ENCODE measurements at places on chromosomes 13 and 19.
A peak's percentile ranks its signal among the peaks of the same experiment; 100 is the strongest.

DNA sequence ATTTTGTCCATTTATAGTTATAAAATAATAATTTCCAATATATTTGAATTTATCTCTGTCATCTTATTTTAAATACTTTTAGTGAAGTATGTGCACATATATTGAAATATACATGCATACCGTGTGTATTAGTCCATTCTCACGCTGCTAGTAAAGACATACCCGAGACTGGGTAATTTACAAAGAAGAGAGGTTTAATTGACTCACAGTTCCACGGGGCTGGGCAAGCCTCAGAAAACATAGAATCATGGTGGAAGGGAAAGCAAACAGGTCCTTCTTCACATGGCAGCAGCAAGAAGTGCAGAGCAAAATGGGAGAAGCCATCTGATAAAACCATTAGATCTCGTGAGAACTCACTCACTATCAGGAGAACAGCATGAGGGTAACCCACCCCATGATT, 37.6 kb upstream of the FFAR2 start:
- no peak for DNase-seq

DNA sequence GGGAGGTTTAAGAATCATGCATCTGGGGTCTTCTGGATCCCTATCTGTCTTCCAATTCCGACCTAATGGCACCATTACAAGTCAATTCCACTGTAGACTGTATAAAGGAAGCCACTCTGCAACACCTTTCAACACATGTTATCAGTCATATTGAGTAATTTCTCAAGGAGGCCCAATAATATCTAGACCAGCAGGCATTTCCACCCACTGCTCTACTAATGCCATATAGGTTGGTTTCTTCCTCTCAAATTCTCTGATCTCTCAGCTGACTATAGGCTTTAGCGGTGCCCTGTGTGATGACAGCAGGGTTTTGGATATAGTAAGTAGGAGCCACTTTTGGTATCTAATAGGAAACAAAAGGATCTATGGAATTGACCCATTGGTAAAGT, 12.4 kb upstream of the ITM2B start:
- DNase-seq, result no peak

- no peak for DNase-seq
Observed at GRCh38 chr19:16340092-16340491, 15.5 kb downstream of the KLF2 start.

- no peak for DNase-seq
Observed at GRCh38 chr19:49591731-49592485, 926 bp downstream of the PRR12 start.

GRCh38 chr19:15091918-15092753, 10.1 kb downstream of the OR1I1 start:
- peak; percentile 10 for DNase-seq

DNA sequence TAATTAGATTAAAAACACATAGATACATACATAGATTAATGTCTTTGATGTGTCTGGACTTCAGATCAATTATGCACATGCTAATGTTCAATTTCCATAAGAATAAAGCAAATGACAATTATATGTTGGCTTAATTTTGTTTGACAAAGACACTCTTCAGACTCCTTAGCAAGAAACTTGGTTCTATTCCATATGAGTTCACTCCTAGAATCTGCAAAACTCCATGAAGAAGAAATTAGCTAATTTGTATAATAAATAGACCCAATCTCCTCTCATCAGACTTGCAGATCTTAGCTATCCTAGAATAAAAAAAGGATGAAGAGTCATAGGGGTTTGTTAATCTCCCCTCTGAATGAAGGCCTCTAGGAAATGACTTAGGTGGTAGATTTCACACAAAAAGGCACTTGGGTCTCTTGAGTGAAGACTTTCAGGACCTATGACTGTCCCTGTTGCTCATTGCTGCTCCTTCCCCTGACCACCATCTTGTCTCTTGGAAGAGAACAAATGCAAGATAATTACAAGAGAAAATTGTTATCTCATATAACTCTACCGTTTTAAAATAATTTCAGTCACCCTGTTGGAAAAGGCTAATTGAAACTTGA, 302.2 kb downstream of the EFNB2 start:
- no peak for DNase-seq

DNA sequence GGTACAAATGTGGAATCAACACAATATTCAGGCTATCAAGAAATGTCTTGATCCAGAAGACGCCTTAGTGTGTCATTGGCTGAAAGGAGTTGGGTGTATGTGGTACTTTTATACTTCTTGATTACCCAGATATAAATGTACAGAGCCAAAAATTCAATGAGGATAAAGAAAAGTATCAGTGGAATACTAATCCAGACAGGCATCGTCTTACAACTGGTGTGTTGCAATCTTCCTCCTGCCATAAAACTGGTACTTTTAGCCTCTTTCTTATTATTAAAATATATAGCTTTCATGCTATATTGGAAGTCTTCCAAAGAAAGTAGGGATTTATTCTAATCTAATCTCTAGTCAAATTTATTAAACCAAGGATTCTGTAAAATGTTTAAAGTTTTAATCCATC, 388.6 kb upstream of the MIR17HG start:
- DNase-seq, result no peak

- no peak for DNase-seq
Observed at GRCh38 chr19:41787055-41787454, 9.3 kb upstream of the CEACAM3 start.

GRCh38 chr13:49472186-49472585, 23.6 kb upstream of the PHF11 start:
- DNase-seq, result no peak

- no peak for DNase-seq
Observed at GRCh38 chr13:62003452-62003851, 587.8 kb upstream of the PCDH20 start.

GRCh38 chr13:69389899-69390298, 717.7 kb upstream of the ATXN8OS start:
- DNase-seq, result no peak

DNA sequence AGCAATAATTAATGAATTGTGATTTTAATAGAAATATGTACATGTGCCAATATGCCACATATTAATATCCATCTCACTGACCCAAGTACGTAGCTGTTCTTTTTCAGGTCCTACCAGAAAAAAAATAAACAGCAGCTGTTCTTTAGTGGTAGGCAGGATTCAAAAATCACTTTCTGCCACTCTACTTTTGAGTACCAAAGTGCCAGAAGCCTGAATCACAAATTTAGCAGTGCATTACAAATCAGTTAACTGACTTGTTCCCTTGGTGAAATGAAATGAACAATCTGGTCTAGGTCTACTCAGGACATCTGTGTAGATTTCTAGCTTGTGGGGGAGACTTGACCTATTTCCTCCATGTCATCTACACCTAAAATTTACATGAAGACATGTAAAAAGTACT, 775.5 kb upstream of the GPC6 start:
- DNase-seq, result no peak

GRCh38 chr19:51331716-51332115, 10.2 kb downstream of the VSIG10L start:
- no peak for DNase-seq

GRCh38 chr19:57249329-57249728, 8.9 kb downstream of the ZNF805 start:
- no peak for DNase-seq

DNA sequence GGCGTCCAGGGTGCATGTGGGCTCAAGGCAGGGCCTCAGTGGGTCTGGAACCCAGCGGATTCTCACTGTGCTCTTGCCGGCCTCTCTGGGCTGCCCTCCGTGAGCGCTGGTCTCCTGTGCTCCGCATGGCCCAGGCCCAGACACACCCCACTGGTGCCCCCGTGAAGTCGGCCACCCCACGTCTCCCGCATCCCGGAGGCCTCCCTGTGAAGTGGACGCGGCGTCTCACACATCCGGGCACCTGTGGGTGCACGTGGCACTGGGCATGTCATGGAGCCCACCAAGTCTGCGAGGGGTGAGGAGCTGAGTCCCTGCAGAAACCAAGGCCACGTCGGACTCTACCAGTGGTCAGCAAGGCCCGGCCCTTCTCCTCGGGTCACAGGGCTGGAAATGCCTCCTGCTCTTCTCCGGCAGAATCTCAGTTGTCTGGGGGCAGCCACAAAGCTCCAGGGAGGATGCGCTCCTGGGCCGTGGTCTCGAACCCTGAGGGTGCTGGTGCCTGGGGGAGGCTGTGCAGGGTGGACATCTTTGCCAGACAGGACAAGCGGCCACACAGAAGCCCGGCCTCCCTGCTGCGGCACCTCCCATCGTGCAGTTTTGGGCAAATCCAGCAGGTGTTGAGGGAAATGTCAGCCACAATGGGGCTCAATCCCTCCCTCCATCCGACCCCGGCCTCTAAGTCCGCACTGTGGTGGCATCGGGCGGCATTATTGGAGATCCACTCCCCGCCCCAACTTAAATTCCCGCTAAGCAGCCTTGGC, 2.2 kb downstream of the C13orf46 start:
- no peak for DNase-seq

DNA sequence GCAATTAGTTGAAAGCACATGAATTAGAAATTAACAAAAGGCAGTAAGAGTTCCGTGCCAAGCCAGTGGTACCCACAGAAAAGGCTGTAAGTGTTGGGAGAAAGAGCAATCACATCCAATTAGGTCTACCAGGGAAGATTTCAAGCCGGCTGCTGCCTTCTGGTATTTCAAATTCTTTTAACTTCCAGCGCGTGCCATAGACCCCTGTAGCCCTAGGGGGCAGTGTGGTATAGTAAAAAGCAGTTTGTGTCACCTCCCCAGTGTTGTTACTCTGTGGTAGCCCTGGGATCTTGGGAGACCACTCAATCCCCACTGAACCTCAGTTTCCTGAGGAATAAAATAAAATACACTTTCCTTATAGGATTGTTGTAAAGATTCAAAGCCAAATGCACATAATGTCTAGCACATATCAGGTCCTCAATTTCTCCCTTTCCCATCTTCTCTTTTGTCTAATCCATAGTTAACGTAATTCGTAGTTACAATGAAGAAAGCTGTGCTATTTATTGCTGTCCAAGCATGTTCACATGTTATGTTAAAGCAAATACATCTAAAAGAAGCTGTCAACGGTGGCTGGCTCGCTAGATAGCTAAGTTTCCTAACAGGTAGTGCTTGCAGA, 230.2 kb downstream of the TDRD3 start:
- DNase-seq, result peak; percentile 1

GRCh38 chr13:110463871-110464510, 97.5 kb downstream of the RAB20 start:
- no peak for DNase-seq

- no peak for DNase-seq
Observed at GRCh38 chr19:15045506-15045905, 3.8 kb upstream of the CASP14 start.

- DNase-seq, result no peak
Observed at GRCh38 chr13:72186730-72187422, 319.9 kb upstream of the DACH1 start.

- DNase-seq, result no peak
Observed at GRCh38 chr19:9622531-9622930, 1.5 kb upstream of the ZNF561 start.

DNA sequence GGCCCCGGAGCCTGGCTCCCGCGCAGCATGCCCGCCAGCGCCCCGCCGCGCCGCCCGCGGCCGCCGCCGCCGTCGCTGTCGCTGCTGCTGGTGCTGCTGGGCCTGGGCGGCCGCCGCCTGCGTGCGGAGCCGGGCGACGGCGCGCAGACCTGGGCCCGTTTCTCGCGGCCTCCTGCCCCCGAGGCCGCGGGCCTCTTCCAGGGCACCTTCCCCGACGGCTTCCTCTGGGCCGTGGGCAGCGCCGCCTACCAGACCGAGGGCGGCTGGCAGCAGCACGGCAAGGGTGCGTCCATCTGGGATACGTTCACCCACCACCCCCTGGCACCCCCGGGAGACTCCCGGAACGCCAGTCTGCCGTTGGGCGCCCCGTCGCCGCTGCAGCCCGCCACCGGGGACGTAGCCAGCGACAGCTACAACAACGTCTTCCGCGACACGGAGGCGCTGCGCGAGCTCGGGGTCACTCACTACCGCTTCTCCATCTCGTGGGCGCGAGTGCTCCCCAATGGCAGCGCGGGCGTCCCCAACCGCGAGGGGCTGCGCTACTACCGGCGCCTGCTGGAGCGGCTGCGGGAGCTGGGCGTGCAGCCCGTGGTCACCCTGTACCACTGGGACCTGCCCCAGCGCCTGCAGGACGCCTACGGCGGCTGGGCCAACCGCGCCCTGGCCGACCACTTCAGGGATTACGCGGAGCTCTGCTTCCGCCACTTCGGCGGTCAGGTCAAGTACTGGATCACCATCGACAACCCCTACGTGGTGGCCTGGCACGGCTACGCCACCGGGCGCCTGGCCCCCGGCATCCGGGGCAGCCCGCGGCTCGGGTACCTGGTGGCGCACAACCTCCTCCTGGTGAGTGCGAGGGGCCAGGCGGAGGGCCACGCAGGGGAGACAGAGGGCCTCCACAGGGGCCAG, at the start of gene KL:
Gene KL (plus strand): TSS at position 10 of the 909 bp plus-strand sequence. CDS start 18 bp downstream, at position 28.
- DNase-seq, result no peak

GRCh38 chr13:38093425-38093824, 223.9 kb upstream of the TRPC4 start:
- no peak for DNase-seq

DNA sequence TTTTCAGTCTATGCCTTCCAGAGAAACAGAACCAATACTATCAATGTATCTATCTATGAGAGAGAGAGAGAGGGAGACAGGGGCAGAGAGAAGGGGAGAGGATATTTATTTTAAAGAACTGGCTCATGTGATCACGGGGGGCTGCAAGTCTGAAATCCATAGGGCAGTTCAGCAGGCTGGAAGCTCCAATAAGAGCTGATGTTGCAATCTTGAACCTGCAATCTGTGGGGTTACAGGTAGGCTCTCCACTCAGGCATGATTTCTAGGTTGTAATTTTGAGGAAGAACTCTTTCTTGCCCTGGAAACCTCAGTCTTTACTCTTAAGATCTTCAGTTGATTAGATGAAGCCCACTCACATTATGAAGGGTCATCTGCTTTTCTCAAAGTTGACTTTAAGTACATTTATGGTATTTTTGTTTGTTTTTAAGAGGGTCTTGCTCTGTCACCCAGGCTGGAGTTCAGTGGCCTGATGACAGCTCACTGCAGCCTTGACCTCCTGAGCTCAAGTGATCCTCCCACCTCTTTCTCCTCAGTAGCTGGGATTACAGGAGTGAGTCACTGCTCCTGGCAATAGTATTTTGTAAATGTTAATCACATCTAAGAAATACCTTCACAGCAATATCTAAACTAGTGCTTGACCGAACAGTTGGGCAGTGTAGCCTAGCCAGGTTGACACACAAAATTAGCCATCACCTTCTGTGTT, 376.4 kb downstream of the FGF9 start:
- no peak for DNase-seq

GRCh38 chr19:2529473-2529918, 53.6 kb downstream of the GADD45B start:
- DNase-seq, result no peak

GRCh38 chr13:36129539-36129938, 1.6 kb downstream of the DCLK1 start:
- no peak for DNase-seq

Data from stimulated activated CD4-positive, alpha-beta T cell treated with anti-CD3 and anti-CD28 coated beads, Interleukin-12 subunit alpha, Interleukin-12 subunit beta, amount 100 ng/mL, for 48 hours (primary cell).